ENCODE measurements at places on chromosomes 3 and 15.
A peak's percentile ranks its signal among the peaks of the same experiment; 100 is the strongest.

DNA sequence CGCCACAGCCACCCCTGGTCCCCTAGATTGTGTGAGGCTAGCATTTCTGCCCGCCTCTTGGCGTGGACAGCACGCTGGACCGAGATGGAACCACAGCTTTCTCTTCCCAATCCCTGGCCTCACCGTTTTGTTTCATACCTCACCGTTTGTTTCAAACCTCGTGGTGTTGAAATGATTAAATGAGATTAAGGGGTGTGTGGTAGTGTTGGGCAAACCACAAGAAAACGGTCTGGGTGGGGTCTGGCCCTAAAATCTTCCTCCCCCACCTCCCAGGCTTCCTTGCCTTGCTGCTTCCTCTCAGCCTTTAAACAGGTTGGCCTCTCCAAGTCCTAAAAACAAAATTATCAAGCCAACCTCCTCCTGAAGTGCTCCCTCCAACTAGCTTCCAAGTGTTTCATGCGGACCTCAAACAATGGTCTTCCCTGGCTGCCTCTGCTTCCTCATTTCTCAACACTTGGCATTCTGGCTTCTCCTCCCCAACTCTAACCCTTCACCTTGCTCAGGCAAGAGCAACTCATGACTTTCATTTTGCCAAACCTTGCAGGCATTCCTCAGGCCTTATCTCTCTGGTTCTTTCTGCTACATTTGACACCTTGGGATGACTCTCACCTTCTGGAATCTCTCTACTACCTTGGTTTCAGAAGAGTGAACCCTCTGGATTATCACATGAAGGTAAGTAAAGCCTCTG lies 1.4 kb upstream of the ATP13A3 start:
- DNase-seq = peak; percentile 49

DNA sequence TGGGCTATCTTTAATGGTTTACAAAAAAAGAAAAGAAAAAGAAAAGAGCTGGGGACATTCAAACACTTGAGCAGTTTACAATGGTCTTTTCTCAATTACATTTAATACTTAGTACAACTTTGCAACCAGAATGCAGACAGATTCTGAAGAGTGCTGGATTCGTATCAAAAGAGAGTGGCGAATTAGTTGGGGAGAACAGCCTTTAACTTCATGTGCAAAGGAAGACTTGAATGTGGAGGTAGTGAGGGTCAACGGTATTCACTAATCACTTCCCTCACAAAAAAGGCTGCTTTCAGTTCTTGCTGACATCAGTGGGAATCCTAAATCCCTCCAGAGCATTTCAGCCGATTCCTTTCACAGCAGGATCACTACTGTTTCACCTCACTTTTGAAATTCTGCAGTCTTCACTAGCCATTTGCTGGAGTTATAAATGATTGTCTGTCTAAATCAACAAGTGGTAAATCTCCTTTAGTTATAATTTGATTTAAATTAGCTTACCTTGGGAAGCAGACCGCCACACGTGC lies 323.0 kb upstream of the SEMA6D start:
- DNase-seq = no peak

GRCh38 chr3:27353221-27353620 lies 16.0 kb downstream of the NEK10 start:
- no peak for DNase-seq

DNA sequence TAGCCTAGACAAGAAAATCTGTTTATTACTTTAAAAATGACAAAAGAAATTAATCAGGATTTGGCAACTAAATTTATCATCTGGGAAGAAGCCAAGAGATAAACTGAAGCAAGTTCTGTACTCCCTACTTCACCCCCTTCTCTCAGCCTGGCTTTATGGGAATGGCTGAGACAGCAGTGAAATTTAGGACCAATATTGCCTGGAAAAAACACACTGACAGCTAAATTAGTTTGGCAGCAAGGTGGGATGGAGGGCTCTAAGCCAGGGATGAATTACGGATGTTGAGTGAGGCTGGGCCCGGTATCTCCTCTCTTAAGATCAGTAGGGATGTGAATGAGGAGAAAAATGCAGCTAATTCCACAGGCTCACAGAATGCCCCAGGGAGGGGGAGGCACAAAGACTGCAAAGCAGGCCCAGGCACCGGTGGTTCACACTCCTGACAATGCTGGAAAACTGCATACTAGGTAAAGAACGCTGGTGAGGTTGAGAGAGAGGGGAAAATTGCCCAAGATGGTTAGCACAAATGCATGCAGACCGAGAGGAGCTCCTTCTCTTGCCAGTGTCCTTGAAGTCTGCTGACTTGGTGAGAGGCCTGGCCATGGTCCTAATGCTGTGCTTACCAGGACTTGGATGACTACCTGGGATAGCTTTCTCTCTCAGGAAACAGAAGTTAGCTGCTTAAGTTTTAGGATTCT lies 89.0 kb downstream of the WDR76 start:
- DNase-seq = no peak

- DNase-seq = peak; percentile 79
Observed at GRCh38 chr15:92883163-92883875, 16.8 kb upstream of the CHD2 start.

All from CD4-positive, alpha-beta memory T cell (primary cell).